ENCODE measurements at places on chromosomes 2 and 18.

- no peak for DNase-seq
These were observed 39.8 kb upstream of the TMEM247 start for GRCh38 chr2:46439582-46439981.

GRCh38 chr2:176152350-176153181 lies 1.2 kb downstream of the HOXD4 start:
- DNase-seq = no peak

GRCh38 chr2:145168091-145168490 lies 648.2 kb upstream of the ZEB2 start:
- no peak for DNase-seq

DNA sequence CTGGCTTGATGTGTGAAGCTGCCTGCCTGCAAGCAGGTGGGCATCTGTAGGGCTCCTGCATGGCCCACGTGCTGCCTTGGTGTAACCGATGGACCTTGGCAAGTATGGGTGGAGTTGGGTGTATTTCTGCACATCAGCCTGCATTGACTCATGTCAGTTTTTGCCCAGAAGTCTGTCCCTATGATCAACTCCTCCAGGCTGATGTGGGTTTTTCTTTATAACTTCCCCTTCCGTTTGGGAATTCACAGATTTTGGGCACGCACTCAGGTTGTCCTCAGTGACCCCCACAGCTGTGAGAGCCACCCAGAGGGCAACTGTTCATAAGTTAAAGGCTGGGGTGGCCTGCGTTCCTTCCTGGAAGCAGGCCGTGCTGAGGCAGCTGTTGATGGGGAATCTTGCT lies 123.3 kb downstream of the NCK2 start:
- peak; percentile 77 for DNase-seq

DNA sequence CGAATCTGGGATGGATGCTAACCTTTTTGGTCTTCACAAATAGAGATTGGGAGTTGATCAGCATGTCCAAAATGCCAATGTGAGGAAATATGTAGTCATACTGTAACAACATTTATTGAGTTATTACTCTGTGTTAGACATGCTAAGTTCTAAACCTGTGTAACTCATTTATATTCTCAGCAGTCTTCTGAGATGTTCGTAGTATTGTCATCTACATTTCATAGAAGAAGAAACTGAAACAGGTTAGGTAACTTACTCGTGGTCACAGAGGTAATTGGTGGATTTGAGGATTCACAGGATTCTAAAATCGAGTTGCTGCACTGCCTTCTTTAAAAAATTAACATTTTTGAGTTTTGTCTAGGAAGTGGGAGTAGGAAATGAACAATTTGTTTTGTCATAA lies 162.1 kb downstream of the UBE2E3 start:
- no peak for DNase-seq

GRCh38 chr2:109265369-109265768 lies 136.4 kb downstream of the SH3RF3 start:
- DNase-seq = no peak

GRCh38 chr2:240298803-240299709 lies 136.4 kb upstream of the GPC1 start:
- DNase-seq = no peak

DNA sequence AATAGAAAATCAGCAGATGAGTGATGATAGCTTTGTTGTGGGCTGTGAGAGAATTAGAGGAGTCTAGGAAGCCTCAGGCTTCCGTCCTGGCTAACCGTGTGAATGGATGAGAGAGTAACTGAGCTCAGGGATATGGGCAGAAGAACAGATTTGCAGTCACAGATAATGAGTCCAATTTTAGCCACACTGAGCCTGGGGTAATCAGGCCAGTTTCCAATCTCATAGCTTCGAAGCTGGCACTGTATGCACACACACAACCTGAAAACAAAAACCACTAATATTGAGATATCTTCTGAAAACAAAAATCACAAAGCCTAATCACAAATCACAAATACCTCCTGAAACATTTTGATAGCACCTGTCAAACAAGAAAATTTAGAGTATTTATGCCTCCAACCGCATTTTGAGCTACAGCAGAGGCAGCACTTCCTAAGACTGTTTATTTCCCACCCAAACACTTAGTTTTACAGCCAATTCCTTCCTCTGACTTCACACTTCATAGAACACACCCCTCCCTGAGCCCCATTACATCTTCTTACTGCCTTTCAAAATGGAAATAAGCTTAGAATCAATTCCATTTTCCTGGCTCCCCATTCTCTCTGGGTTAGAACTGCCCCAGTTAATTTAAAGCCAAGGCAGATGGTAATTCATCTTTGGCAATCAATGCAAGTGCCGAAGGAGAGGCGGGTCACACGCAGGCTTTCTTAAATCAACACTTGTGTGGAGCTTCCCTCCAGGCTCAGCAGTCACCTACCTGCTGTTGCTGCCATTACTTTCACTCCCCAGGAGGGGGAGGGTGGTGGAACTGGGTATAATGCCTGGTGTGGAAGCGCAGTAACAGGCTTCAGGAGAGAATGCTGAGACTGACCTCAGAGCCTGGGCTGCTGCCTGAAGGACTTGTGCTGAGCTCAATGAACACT lies 18.9 kb downstream of the TTR start:
- DNase-seq = no peak

GRCh38 chr2:149472413-149472812 lies 115.2 kb downstream of the MMADHC start:
- no peak for DNase-seq

- DNase-seq = no peak
These were observed 198.5 kb downstream of the TNS1 start for GRCh38 chr2:217804338-217804737.

DNA sequence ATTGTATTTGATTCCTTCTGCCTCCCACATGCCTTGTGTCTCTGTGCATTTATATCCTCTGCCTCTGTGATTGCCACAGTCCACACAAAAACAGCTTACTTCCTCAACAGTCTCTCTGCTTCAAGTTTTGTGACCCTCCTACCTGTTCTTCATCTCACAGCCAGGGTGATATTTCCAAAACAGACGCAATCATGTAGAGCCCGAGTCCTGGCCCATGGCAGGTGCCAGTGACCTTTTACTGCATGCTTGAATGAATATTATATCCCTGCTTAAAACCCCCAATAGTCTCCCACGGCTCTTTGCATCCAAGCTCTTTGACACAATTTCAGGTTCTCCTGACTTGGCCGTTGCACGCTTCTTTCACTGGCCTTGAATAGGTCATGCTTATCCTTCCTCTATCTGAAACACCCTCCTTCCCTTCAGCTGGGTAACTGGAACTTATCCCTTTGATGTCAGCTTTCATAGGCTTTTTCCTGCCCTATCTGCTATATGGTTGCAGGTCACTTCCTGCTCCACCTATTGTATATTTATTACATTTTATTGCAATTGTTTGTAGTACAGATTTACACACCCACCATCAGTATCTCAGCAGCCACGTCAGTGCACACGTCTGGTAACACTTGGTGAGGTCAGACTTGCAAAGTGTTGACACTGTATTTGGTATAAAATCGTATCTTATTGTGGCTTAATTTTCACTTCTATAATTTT lies 29.7 kb upstream of the IL1B start:
- DNase-seq = no peak

DNA sequence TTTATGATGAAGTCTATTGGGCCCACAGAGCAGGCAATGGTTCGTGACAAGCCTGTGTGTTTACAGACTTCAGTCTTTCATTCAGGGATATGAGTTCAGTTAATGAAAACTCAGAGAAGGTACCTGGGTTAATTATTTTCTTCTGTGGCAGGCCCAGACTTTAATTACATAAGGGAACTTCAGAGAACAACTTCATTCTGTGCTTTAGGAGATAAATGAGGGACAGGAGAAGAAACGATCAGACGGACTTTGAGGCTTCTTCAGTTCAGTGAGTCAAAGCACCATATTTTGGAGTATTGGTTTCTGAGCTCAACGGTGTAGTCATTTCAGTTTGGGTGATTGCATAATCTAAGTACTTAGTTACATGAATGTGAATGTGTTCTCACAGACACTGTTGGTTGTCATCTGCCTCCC lies 203.0 kb upstream of the KCNJ3 start:
- no peak for DNase-seq

GRCh38 chr2:143347271-143347695 lies 218.1 kb downstream of the ARHGAP15 start:
- DNase-seq = no peak

DNA sequence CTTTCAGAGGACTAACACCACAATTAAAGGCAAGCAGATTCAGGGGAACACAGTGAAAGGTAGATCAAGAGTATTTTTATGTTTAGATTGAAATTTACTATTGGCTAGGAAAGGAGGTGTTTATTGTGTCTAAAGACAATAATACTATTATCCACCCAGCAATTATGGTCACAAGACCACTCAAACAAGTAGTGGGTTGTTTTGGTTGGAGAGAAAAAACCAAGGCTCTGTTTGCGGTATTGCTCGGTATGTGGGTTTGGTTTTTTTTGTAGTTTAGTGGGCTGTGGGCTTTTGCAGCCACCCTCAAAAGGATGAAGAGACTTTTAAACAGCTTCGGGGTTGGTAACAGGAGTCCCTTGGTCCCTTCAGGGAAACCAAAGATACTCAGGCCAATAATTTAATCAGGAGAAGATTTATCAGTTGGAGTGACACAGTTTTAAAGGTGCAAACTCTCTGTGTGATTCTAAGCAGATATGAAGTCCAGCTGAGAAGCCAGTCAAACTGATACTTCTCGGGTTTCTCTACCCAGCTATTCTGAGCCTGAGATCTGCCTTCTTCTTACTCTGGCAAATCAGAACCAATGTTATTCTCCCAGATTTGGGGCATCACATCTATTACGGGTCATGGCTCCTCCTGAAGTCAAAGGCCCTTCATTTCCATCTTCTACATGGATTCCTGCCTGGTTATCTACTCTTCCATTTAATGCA lies 55.3 kb downstream of the DCC start:
- no peak for DNase-seq

DNA sequence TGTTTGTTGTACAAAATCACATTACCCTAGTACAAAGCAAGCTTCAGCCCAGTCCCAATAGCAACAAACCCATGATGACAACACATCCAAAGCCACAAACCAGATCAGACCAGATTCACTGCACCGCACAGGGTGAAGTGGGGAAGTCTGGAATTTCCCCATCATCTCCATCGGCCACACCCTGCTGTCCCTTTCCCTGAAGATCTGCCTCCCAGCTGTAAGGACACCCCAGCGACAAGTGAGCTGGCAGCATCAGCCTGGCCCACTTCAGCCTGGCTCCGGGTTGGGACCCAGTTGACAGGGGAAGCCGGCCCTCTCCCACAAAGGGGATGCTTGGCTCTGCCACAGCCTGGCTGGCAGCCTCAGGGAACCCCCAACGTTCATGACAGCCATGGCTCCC lies 207.6 kb downstream of the MGAT5 start:
- DNase-seq = peak; percentile 77

- no peak for DNase-seq
These were observed 257.2 kb upstream of the SALL3 start for GRCh38 chr18:78722386-78722785.

GRCh38 chr2:129192841-129193253 lies 786.6 kb upstream of the RAB6C start:
- no peak for DNase-seq

- DNase-seq = no peak
These were observed 50.7 kb downstream of the DAPL1 start for GRCh38 chr2:158845859-158846258.

- DNase-seq = no peak
These were observed 13.3 kb upstream of the DYM start for GRCh38 chr18:49473721-49474120.

DNA sequence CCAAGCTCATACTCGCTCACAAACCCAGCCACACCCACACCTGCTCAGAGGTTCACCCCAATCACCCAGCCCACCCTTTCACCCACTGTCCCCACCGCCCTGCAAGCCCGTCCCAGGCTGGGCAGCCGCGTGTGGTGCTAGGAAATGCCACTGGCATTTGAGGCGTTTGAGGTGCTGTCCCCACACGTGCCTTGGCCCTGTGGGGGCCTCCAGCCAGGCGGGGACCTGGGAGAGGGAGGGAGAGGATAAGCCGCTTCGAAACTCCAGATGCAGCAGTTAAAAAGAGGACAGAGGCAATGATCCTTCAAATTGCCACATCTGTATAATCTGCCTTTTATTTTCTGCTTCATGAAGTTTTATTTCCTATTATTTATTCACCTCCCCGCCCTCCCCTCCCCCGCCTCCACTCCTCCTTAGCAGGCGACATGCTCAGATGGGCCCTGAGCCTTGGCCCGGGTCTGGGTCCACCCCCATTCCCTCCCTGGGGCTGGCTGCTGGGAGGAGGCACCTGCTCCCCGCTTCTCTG lies 35.9 kb downstream of the PSD4 start:
- no peak for DNase-seq

DNA sequence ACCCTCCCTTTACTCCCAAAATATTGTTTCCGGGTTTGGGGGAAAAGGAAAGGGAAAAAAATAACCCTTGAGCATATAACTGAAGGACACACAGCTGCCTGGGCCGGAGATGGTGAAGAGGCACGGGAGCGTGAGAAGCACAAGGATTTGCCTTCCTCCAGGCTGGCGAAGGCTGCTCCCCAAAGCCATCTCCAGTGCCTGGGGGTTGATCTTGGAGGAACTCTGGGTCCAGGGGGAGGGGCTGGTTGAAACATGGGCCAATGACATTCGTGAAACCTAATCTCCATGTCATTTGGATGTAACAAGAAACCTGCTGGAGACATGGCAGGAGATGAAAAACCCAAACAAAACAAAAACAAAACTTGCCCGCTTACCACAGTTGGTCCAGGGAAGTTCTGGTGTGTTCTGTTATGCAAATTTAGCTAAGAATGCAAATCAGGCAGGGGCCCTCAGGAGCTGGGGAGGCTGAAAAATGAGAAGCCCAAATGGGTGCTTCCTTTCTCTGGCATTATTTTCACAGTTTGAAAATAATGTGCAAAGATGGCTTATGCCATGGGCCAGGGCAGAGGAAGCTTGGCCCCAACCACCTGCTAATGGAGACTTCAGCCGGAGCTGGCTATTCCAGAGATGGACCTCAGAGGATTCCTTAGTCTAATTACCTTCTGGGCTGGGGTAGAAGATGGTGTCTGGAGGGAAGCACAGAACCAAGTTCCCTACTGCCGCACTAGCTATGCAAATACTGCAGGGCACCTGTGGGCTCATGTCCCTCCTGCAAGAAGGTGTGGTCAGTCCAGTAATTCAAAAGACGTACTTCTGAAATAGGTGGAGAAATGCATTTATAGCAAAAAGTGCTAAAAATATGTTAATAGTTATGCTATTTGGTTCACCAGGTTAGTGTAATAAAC lies 180.9 kb downstream of the BCL2 start:
- peak; percentile 65 for DNase-seq

- no peak for DNase-seq
These were observed 721 bp upstream of the MIB1 start for GRCh38 chr18:21739604-21740537.

DNA sequence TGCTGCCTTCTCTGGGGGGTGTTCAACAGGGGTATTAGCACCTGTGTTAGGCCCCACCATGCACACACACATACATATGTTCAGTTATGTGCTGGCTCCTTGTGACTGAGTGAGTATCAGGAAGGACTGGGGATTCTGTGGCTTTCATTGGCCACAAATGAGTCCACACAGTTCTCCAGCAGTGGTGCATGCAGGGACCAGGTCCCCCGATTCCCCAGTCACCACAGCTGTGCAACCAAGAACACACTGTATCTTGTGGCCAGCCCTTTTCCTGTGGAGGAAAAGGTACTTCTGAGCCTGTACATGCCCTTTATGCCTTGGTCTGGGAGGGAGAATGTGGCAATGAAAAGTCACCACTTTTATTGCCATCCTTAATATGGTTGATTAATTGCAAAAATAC lies 74.9 kb upstream of the KLF7 start:
- DNase-seq = no peak

Measured in suppressor macrophage treated with lipopolysaccharide for 4 hours (primary cell).